HEK293T (cell line): ENCODE measurements at places on chromosomes 1 and 21.

GRCh38 chr1:6059866-6060265, 14.2 kb downstream of the KCNAB2 start:
- no peak for DNase-seq

- DNase-seq, result no peak
Observed at GRCh38 chr1:209926045-209926444, 12.0 kb upstream of the SYT14 start.

DNA sequence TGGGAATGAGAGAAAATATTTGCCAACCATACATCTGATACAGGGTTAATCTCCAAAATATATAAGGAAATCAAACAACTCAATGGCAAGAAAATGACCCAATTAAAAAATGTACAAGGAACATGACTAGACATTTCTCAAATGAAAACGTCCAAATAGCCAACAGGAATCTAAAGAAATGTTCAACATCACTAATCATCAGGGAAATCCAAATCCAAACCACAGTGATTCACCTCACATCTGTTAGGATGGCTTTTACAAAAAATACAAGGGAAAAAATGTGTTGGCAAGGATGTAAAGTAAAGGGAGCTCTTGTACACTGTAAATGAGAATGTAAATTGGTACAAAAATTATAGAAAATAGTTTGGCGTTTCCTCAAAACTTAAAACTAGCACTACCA, 54.7 kb upstream of the ZRANB2 start:
- no peak for DNase-seq

DNA sequence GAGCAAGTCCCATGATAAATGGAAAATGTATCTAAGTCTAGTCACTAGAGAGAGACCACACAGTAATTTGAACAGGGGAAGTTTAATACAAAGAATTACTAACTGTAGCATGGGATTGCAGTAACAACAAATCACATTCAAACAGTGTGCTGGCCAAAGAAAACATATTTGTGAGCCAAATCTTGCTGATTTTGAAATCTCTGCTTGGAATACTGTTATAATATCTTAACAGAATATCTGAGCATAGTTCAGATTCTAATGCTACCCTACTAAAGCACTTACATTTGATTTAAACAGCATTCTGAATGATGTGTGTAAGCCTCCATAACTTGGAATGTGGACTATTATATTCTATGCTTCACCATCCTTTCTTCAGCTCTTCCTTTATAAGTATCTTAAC, 270.0 kb upstream of the BRINP3 start:
- DNase-seq, result no peak

- no peak for DNase-seq
Observed at GRCh38 chr1:155648207-155649147, 38.5 kb downstream of the MSTO1 start.

DNA sequence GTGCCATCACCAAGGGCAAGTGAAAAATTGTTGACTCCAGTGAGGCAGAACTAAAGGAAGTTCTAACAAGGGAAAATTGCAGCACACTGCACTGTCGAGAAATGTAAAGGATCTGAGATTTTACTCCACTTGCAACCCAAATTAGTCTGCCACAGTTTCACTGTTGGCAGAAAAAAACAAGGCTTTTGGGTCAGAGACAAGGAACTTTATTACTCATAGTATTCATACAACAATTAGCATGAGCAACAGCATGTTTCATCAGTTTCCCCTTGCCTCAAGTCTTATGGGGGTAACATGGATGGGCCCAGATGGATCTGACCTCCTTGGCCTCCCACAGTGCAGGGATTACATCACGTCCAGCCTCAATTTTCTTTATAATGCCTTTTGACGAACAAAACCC, 125.3 kb downstream of the LTN1 start:
- no peak for DNase-seq

- no peak for DNase-seq
Observed at GRCh38 chr1:150683914-150684313, 13.0 kb downstream of the GOLPH3L start.

GRCh38 chr1:178688244-178688643, 36.8 kb upstream of the RALGPS2 start:
- DNase-seq, result no peak

- no peak for DNase-seq
Observed at GRCh38 chr1:208179263-208179816, 64.8 kb downstream of the PLXNA2 start.

GRCh38 chr1:43705334-43705733, 2.0 kb upstream of the ST3GAL3 start:
- DNase-seq, result no peak

GRCh38 chr1:168298446-168298845, 17.8 kb downstream of the TBX19 start:
- no peak for DNase-seq

DNA sequence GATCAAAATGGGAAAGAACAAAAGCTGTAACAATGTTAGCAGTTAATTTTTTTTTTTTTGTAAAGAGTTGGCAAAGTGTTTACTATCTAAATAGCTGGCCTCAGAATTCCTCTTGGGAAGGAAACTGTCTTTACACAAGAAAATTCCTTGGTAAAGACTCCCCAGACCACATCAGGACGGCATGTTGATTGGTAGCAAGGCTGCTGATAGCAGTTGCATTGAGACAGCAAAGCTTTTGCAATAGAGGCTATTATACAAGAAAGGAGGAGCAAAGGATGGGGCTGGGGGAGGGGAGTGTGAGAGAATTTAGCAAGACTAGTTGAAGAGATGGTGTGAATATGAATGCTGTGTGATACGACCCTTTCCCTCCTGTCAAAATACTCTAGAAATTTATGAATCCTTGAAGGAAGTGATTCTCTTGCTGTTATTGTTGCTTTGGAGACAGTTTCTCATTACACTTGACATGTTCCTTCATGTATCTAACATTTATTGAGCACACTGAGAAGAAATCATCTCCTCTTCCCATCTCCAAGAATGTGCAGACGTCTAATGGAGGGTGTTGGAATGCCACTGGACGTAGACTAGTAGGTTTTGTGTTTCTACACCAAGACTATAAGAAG, 355.6 kb downstream of the SIPA1L2 start:
- no peak for DNase-seq

- no peak for DNase-seq
Observed at GRCh38 chr1:172344444-172344843, 76.0 kb upstream of the C1orf105 start.

DNA sequence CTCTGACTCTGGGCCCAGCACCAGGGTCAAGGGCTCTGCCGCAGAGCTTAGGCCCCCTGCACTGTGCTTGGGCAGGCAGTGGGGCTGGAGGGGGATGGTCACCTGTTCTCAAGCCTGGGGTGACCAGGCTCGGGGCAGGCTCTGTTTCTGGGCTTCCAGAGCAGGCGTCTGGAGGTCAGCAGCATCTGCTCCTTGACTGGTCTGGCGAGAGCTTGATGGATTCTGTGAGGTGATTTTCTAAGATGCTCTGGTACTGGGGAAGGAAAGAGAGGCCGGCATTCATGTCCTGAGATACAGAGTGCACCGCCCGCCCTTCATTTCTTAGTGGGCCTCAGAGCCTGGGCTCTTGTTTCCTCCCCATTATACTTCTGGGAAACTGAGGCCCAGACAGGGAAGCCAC, 24.5 kb downstream of the RAB7B start:
- no peak for DNase-seq

- DNase-seq, result no peak
Observed at GRCh38 chr1:19786988-19787423, 12.7 kb downstream of the TMCO4 start.

DNA sequence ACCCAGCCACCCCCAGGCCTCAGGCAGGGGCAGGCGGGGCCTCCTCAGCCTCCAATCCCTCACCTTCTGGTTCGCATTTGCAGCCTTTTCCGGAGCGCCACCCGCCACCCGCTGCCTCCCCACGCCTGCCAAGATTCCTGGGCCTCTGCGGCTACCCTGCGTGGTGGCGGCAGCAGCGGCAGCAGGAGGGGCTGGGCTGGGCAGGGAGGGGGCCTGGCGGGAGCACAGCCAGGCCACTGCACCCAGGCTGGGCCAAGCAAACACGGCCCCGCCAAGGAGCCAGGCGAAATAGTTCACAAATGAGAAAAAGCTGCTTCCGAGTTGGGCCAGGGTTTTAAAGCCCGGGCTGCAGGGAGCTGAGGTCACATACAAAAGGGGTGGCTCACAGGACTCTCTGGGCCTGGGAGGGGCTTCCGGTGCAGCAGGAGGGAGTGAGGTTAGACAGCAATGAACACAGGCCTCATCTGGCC, 9.8 kb downstream of the COL8A2 start:
- DNase-seq, result no peak

GRCh38 chr1:200922406-200922805, 27.7 kb downstream of the INAVA start:
- no peak for DNase-seq

DNA sequence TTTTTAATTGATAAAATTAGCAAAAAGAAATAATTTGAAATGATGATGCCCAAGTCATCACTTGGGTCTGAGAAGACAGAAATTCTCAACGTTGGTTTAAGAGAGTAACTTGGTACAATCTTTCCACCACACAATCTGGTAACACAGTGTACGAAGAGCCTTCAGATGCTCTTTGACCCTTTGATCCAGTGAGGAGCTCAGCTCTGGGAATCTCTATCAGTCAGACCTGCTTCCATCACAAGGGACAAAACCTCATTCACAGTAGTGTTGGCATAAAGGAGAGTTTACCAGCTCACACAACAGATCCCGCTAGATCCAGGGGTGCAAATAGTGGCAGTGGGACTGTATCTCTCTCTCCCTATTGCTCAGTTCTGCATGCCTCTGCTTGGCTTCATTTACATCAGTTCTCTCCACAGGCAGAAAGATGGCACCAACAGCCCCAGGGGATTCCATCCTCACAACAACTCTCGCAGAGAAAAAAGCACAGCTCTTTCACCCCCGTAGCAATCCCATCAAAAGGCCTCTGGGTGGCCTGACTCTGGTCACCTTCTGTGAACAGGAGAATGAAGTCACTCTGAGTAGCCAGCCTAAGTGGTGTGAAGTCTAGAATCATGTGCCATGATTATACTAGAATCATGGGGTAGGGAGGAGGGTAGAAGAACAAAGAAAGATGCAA, 119.7 kb downstream of the ZNF281 start:
- DNase-seq, result peak; percentile 55
